Left lobe of liver (tissue), 2 donors: ENCODE measurements at places on chromosomes 5 and 9. TPM values are rescaled to one million over a fixed set of nuclear protein-coding genes. Genes with fewer than 3 reads are reported as not detected.

Gene SPINK7
- total RNA-seq, result not detected

Gene SH3PXD2B
- total RNA-seq, result 3.8 TPM

Gene EIF4EBP3
- total RNA-seq, result 11.3 TPM

DNA sequence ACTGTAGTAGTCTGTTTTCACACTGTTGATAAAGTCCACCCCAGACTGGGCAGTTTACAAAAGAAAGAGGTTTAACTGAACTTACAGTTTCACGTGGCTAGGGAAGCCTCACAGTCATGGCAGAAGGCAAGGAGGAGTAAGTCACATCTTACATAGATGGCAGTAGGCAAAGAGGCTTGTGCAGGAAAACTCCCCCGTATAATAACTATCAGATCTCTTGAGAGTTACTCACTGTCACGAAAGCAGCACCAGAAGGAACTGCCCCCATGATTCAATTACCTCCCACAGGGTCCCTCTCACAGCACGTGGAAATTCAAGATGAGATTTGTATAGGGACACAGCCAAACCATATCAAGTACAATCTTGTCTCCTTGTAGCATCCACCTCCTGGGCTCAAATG is 21.1 kb downstream of the PARP8 start:
- no peak for DNase-seq

DNA sequence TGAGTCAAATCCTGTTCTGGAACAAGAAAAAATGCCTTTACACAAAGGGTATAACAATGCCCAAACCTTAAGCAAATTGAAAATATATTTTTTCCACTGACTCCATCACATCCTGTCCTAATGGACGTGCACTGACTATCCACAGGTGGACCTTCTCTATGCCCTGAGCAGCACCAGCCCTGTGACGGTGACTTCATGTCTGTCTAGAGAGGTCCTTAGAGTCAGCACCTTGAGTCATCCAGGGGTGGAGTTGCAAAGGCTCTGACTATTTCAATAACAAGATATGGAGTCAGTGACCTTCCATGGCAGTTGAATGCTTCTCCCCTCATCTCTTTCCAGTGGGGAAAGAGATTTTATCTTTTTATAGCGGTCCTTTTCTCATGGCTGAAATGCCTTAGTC is 78.0 kb downstream of the YIPF5 start:
- DNase-seq, result no peak
